ENCODE measurements at places on chromosomes 7 and 10. TPM values are rescaled to one million over a fixed set of nuclear protein-coding genes. Genes with fewer than 3 reads are reported as not detected.

- DNase-seq = no peak
- no peak overlapping the region for H3K4me3 ChIP-seq
- H3K27ac ChIP-seq = no peak overlapping the region
- no peaks in the 10 kb centered on the region for H3K4me1 ChIP-seq
Observed at GRCh38 chr10:78513986-78514385, 480.3 kb downstream of the RPS24 start.

DNA sequence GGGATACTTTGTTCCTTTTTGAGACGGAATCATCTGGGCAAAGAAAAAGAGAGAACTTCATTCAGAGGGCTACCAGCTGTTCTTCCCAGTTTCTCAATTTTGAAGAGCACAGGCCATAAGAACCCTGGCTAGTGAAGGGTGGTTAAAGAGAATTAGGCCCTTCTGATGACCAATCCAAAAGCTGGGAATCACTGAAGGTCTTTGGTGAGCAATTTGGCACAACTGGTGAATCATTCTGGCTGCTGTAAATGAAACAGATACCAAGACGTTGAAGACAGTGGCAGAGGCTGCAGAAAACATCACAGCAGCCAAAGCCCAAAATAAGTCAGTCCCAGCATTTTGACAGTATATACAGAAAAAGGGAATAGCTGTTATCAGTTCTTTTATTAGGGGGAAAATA lies 5.1 kb downstream of the RAPGEF5 start:
- H3K27ac ChIP-seq = no peak overlapping the region
- H3K4me3 ChIP-seq = no peak overlapping the region
- no peaks in the 10 kb centered on the region for H3K36me3 ChIP-seq
- no peak for DNase-seq

DNA sequence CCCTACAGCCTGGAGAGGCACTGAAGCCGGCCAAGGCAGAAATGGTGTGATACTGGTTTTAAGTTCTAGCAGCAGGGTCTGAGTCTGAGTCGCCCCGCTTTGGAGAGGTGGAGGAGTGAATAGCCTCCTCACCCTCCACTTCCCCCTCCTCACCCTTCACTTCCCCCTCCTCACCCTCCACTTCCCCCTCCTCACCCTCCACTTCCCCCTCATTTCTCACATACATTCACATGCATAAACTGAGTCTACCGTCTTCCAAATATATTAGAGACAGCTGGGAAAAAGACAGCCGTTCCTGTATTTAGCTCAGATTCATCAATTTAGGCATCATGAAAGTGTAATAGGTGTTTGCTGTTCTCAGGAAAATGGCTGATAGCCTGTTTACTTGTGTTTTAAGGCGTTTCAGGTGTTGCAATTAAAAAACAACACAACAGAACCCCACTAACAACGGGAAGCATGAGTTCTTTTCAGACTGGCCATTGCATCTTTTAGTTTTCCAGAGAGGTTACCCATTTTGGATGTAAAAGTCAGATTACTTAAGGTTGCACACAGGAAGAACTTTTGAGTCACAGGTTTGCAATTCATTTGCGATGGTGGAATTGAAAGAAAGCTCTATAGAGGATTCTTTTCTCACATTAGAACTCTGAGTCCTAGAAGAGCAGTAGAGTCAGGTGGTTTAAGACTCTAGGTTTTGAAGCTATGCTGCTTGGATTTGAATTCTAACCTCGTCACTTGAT lies 861 bp downstream of the NRBF2 start:
- H3K27ac ChIP-seq = peak overlapping the region; percentile 91
- H3K27me3 ChIP-seq = no peaks in the 10 kb centered on the region
- no peaks in the 10 kb centered on the region for H3K36me3 ChIP-seq

DNA sequence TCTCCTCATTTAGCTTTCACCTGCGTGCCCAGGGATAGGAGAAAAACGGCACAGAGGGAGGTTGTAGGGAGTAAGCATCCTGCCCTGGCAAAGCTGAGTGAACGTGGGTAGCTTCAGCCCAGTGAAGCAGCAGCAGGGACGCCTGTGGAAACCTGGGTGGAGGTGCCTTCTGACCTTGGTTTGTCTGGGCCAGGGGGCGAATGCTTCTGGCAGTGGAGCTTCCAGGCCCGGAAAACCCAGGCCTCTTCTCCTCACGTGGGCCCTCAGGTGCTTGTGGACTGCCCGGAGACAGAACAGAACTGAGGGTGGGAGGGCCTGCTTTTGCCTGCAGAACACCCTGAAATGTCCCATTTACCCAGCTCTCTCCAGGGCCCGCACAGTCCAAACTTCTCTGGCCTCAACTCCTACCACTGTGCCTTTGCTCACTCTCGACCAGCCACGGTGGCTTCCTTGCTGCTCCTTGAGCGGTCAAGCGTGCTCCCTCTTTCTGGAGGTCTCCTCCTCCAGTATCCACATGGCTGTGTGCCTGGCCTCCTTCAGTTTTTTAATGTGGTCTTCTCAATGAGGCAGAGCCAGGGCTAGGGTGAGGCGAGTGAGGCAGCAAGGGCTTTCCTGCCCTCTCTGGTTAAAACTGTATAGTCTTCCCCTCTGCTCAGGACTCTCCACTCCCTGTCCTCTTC lies 62.4 kb downstream of the TMEM209 start:
- no peaks in the 10 kb centered on the region for H3K36me3 ChIP-seq
- no peak for DNase-seq
- H3K27ac ChIP-seq = peak overlapping the region; percentile 92
- H3K4me1 ChIP-seq = peaks cover 17% of the 10 kb centered on the region
- no peak overlapping the region for H3K4me3 ChIP-seq

DNA sequence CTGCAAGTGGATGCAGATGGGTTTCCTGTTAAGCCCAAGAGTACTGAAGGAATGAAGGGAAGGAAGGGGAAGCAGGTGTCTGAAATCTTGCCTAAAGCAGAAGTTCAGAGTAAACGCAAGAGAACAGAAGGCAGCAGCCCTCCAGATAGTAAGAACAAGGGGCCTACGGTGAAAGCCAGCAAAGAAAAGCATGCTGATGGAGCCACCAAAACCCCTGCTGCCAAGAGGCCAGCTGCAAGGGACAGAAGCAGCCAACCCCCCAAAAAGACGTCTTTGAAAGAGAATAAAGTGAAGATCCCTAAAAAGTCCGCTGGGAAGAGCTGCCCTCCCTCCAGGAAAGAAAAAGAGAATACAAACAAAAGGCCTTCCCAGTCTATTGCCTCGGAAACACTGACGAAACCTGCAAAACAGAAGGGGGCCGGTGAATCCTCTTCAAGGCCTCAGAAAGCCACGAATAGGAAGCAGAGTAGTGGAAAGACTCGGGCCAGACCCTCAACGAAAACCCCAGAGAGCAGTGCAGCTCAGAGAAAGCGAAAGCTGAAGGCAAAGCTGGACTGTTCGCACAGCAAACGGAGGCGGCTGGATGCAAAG lies 152.5 kb downstream of the LCOR start:
- H3K27me3 ChIP-seq = no peaks in the 10 kb centered on the region
- no peak overlapping the region for H3K27ac ChIP-seq
- DNase-seq = no peak
- no peaks in the 10 kb centered on the region for H3K4me1 ChIP-seq
- H3K4me3 ChIP-seq = no peak overlapping the region

GRCh38 chr10:49177391-49178355 lies 10.5 kb downstream of the TMEM273 start:
- peak overlapping the region; percentile 58 for H3K27ac ChIP-seq
- H3K4me3 ChIP-seq = no peak overlapping the region
- H3K4me1 ChIP-seq = peaks cover 6% of the 10 kb centered on the region
- H3K36me3 ChIP-seq = no peaks in the 10 kb centered on the region

DNA sequence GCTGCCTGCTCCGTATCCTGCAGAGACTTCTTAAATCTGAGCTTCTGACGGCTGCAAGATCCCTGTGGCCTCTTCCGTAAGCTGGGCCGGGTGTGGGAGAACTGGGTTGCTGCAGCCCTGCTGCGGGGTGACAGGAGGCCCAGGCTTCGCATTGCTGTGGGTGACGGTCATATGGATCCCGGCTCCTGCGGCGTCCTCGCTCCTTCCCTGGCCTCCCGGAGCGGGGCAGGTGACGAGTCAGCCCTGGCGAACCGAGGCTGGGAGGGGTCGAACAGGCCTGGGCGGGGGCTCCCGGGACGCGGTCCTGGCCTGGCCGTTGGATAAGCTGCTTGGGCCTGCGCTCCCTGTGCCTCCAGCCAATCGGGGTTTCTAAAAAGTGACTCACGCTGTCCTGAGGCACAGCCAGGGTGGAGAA lies 7.8 kb upstream of the UBE2D1 start:
- H3K4me1 ChIP-seq = no peaks in the 10 kb centered on the region
- no peaks in the 10 kb centered on the region for H3K36me3 ChIP-seq
- no peak overlapping the region for H3K4me3 ChIP-seq
- H3K27ac ChIP-seq = no peak overlapping the region

- no peak overlapping the region for H3K4me3 ChIP-seq
- no peak overlapping the region for H3K27ac ChIP-seq
- H3K36me3 ChIP-seq = no peaks in the 10 kb centered on the region
Observed at GRCh38 chr10:110220398-110220797, 13.0 kb downstream of the MXI1 start.

GRCh38 chr10:128557149-128557710 lies 431.0 kb upstream of the MKI67 start:
- H3K27me3 ChIP-seq = peaks cover 15% of the 10 kb centered on the region
- H3K4me3 ChIP-seq = no peak overlapping the region
- H3K36me3 ChIP-seq = no peaks in the 10 kb centered on the region
- no peak overlapping the region for H3K27ac ChIP-seq
- no peak for DNase-seq

GRCh38 chr7:105493196-105493922 lies 28.7 kb downstream of the PUS7 start:
- no peak for DNase-seq
- peaks cover 1% of the 10 kb centered on the region for H3K36me3 ChIP-seq

DNA sequence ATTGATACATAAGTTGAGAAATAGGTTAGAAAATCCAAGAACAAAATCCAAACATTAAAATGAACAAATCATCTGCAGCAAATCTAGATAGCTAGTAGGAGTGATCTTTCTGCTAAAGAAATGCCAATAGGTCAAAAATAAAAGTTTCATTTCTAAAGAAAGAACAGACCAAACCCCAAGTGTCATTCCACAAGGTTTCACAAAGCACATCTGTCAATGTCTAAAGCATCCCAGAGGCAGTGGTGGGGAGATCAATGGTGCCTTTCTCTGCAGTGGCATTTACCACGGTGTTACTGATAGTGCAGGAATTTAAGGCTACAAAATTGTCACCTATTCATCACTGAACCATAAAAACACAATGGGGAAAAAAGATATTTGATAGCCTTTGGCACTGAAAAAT lies 147.9 kb downstream of the PARD3 start:
- H3K27me3 ChIP-seq = no peaks in the 10 kb centered on the region
- no peak overlapping the region for H3K4me3 ChIP-seq
- H3K4me1 ChIP-seq = peaks cover 2% of the 10 kb centered on the region
- H3K27ac ChIP-seq = no peak overlapping the region
- H3K36me3 ChIP-seq = no peaks in the 10 kb centered on the region

GRCh38 chr10:96532523-96532922 lies 18.8 kb upstream of the TLL2 start:
- H3K4me3 ChIP-seq = no peak overlapping the region
- H3K27ac ChIP-seq = no peak overlapping the region
- peak; percentile 19 for DNase-seq

DNA sequence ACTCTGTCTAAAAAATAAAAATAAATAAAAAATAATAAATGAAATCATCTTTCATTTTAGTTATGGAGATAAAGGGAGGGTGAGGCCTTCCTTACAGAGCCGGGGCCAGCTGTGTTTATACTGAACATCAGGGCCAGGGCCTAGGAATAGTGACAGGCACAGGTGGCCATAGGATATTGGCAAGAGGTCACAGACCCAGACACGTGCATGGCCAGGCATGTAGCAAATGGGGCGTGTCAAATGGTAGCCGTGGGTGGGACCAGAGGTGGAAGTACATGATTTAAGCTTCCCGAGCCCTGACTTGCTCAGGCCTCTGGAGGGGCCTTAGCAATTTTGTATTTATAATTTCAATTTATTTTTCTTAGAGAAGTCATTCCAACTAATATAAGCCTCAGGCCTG lies 353.0 kb downstream of the ANKRD30A start:
- no peak overlapping the region for H3K27ac ChIP-seq
- no peak for DNase-seq
- no peaks in the 10 kb centered on the region for H3K27me3 ChIP-seq
- H3K4me3 ChIP-seq = no peak overlapping the region
- H3K36me3 ChIP-seq = no peaks in the 10 kb centered on the region

- no peaks in the 10 kb centered on the region for H3K27me3 ChIP-seq
- peak overlapping the region; percentile 55 for H3K27ac ChIP-seq
- peaks cover 11% of the 10 kb centered on the region for H3K4me1 ChIP-seq
- no peaks in the 10 kb centered on the region for H3K36me3 ChIP-seq
Observed at GRCh38 chr10:78299851-78300468, 266.3 kb downstream of the RPS24 start.

- no peak overlapping the region for H3K4me3 ChIP-seq
- no peaks in the 10 kb centered on the region for H3K36me3 ChIP-seq
- no peaks in the 10 kb centered on the region for H3K27me3 ChIP-seq
- no peak for DNase-seq
- H3K27ac ChIP-seq = no peak overlapping the region
- H3K4me1 ChIP-seq = no peaks in the 10 kb centered on the region
Observed at GRCh38 chr10:80443531-80443974, 10.6 kb upstream of the TSPAN14 start.

GRCh38 chr10:36943544-36943943 lies 181.9 kb upstream of the ANKRD30A start:
- no peaks in the 10 kb centered on the region for H3K27me3 ChIP-seq
- DNase-seq = no peak
- H3K4me1 ChIP-seq = no peaks in the 10 kb centered on the region
- H3K4me3 ChIP-seq = no peak overlapping the region
- H3K36me3 ChIP-seq = no peaks in the 10 kb centered on the region

DNA sequence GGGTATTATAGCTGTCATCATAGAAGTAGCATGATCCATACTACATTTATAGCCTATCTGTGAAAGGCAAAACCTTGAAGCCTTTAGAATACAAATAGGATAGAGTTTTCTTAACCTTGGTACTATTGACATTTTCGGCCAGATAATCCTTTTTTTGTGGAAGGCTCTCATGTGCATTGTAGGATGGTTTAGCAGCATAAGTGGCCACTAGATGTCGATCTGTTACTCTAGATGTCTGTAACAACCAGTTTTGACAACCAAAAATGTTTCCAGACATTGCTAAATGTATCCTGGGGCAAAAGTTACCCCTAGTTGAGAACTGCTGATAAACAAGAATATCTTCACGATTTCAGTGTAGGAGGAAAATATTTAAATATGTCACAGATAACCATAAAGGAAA lies 319.4 kb upstream of the GALNT17 start:
- no peaks in the 10 kb centered on the region for H3K4me1 ChIP-seq
- H3K36me3 ChIP-seq = no peaks in the 10 kb centered on the region
- no peak overlapping the region for H3K27ac ChIP-seq
- no peaks in the 10 kb centered on the region for H3K27me3 ChIP-seq
- H3K4me3 ChIP-seq = no peak overlapping the region

- no peak overlapping the region for H3K4me3 ChIP-seq
- H3K36me3 ChIP-seq = no peaks in the 10 kb centered on the region
- H3K27me3 ChIP-seq = no peaks in the 10 kb centered on the region
- DNase-seq = no peak
- H3K27ac ChIP-seq = no peak overlapping the region
- H3K4me1 ChIP-seq = peaks cover 18% of the 10 kb centered on the region
Observed at GRCh38 chr10:103125323-103126267, 67.5 kb downstream of the NT5C2 start.

The ZNF777 gene
- 12.3 TPM for total RNA-seq

The GIGYF1 gene
- 30.8 TPM for total RNA-seq

The SLC18A3 gene
- total RNA-seq = not detected

The TMEM196 gene
- total RNA-seq = 0.06 TPM

The CELF2 gene
- total RNA-seq = 91.1 TPM

The OAT gene
- 50.2 TPM for total RNA-seq

The OIT3 gene
- total RNA-seq = 0.49 TPM

The TEX47 gene
- total RNA-seq = not detected

The SP8 gene
- not detected for total RNA-seq

The C10orf67 gene
- total RNA-seq = 0.68 TPM

The DRGX gene
- not detected for total RNA-seq

The TAS2R3 gene
- 13.0 TPM for total RNA-seq

The PIP gene
- 37.1 TPM for total RNA-seq

Data from lung (tissue), 17 donors.